Activated CD8-positive, alpha-beta memory T cell treated with anti-CD3 and anti-CD28 coated beads, Interleukin-2, amount 50 U/mL, for 4 hours (primary cell): ENCODE measurements at places on chromosomes 7 and 10.
A peak's percentile ranks its signal among the peaks of the same experiment; 100 is the strongest.

GRCh38 chr10:54800741-54801421, at the start of gene PCDH15:
Gene PCDH15, minus strand, starts transcription at chr10:54801231. Its CDS starts 136,969 bp downstream, at chr10:54664262.
- DNase-seq: no peak

GRCh38 chr10:105398202-105398601, 757.1 kb downstream of the SORCS3 start:
- no peak for DNase-seq

DNA sequence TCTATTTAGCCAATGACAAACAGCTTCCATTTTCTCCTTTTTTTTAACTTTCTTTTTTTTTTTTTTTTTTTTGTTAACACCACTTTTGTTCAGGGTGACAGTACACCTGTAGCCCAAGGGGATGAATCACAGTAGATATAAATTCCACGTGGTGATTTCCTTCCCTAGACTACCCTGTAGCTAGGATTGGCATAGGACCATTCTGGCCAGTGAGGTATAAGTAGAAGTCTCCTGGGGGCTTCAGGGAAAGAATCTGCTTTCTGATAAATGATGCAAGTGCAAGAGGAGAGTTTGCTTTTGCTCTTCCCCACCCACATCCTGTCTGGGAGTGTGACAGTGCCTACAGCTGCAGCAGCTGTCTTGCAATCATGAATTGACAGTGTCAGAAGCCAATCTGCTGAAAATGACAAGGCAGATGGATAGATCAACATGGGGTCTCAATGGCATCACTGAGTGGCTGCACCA, 63.2 kb upstream of the TOMM7 start:
- peak; percentile 18 for DNase-seq

DNA sequence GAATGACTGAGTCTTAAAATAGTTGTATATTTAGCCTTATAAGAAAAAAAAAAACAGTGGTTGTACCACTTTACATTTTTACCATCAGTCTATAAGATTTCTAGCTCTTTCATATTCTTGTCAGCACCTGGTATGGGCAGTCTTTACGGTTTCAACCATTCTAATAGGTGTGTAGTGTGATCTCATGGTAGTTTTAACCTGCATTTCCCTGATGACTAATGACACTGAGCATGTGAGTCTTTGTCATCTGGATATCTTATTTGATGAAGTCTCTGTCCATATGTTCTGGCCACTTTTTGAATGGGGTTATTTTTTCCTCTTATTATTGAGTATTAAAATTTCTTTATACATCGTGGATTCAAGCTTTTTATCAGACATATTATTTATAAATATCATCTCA, 365.3 kb upstream of the IGFBP3 start:
- no peak for DNase-seq

DNA sequence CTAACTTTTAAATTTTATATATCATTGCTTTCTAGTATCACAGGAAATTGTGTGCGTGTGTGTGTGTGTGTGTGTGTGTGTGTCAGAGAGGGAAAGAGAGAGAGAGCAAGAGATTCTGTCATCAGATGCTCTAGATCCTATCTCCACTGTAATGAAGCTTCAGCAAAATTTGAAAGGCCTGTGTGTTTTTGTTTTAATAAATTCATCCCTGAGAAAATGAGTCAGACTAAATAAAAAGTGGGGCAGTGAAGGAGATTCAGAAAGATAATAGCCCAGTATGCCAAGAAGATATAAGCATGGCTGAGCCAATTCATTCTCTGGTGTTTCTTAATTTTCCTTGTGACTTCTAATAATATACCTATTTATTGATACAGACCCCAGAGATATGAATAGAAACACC, 184.2 kb upstream of the TMEM196 start:
- DNase-seq: no peak

GRCh38 chr10:28833313-28833712, 156.0 kb downstream of the BAMBI start:
- DNase-seq: no peak

GRCh38 chr10:59388671-59388976, 26.3 kb upstream of the FAM13C start:
- no peak for DNase-seq

GRCh38 chr7:66682350-66683093, 53.8 kb downstream of the KCTD7 start:
- DNase-seq: no peak

GRCh38 chr10:27242473-27242950, 1.9 kb upstream of the ACBD5 start:
- no peak for DNase-seq

GRCh38 chr7:141430455-141431139, 120.6 kb upstream of the AGK start:
- DNase-seq: no peak

GRCh38 chr7:157650801-157651200, 314.0 kb downstream of the DNAJB6 start:
- DNase-seq: no peak

DNA sequence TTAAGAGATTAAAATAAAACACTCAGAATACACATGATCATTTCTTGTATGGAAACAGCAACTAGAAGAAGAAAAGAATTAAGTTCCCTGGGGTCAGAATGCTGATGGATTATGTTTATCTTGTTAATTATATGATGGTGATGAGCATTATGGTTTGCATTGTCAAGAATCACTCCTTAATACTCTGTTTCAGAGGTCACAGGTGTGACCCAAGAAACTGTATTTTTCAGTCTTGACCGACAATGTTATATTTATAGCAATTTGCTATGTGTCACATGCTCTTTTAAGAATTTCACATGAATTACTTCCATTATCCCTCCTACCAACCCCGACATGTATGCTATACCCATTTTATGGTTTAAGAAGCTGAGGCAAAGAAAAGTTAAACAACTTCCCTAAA, 2.7 kb upstream of the CHRM2 start:
- no peak for DNase-seq

- no peak for DNase-seq
Measured at GRCh38 chr7:2355705-2356008, 1.0 kb downstream of the EIF3B start.

- DNase-seq: no peak
Measured at GRCh38 chr7:134186801-134187200, 59.7 kb downstream of the LRGUK start.

- no peak for DNase-seq
Measured at GRCh38 chr10:129850790-129851189, 113.3 kb downstream of the EBF3 start.

DNA sequence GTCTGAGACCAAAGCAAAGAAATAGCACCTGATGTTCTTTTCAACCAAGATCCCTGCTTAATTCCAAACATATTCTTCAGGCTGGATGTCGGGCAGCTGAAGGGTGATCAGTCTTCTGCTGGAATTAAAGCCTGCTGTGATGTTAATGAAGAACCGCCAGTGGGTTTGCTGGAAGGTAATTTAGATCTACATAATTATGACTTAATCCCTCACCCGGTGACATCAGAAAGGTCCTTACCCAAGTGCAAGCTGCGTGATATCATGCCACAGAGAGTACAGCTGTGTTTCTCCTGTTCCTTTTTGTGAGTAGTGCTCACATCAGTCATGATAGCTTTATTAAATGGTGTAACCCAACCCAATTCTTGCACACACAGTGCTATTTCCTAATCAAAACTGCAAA, 29.1 kb upstream of the LRGUK start:
- DNase-seq: no peak

GRCh38 chr7:101233907-101234547, 3.6 kb downstream of the CLDN15 start:
- no peak for DNase-seq

DNA sequence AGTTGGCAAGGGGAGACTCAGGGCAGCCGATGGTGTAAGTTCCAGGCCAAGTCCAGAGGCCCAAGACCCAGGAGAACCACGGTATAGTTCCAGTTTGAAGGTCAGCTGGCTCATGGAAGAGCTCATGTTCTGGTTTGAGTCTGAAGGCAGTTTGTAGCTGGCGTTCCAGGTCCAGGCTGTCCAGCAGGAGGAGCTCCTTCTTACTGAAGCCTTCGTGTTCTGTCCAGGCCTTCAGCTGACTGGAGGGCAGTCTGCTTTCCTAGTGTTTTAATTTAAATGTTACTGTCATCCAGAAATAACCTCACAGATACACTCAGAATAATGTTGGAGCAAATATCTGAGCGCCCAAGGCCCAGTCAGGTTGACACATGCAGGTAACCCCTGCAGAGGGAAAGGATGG, 4.2 kb downstream of the SUN1 start:
- DNase-seq: no peak

GRCh38 chr10:5514226-5514850, 10.4 kb upstream of the CALML3 start:
- DNase-seq: no peak

- no peak for DNase-seq
Measured at GRCh38 chr10:130438861-130439260, 302.7 kb downstream of the GLRX3 start.

DNA sequence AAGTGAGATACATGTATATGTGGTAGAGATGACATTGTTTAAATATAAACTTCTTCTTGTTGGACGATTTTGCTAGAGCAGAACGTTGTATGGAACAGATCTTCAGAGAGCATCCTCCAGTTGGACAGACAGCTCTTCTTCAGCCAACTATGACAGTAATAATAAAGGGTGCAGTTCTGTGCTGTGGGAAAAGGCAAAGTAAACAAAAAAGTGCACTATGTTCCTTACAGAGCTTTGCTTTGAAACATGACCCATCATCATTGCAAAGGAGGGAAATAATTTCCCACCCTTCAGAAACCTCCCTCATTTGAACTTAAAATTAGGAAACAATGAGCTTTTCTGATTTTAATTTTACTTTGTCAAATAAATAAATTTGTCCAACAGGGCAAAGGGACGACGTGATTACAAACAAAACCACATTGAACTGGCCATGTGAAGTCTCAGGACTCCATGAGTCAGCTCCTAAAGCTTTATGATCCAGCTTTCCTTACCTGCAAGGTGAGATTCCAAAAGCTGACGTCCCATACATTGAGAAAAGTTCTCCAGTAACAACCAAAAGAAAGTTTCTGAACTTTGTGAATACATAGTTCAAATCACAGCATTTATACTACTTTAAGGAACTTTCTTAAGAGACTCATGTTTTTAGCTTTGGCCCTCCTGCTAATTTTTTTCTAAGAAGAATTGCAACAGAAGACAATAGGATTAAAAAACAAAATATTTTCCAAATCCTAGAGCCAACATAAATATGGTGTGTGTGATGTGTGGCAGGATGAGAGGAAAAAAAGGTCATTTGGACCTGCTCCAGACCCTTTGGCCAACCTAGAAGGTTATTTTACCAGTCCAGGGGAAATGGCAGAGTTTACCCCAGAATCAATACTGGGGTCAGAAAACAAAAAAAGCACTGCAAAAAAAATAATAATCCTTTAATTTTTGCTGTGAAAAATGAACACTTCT, 565.4 kb upstream of the NRP1 start:
- DNase-seq: no peak

DNA sequence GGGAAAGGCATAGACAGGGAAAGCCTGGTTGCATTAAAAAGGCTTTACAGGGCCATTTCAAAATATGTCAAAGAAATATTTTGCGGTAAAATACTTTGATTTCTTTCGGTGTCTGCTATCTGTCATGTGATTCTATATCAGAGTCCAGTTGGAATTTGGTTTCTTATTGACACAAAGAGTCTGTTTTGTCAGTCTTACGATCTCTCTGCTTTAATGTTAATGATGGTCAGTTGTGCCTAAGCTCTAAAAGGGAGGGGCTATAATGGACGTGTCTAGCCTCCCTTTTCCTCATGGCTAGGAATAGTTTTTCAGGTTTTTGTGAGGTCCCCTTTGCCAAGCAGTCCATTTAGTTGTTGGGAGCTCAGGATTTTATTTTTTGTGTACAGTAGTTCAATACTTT, 31.5 kb downstream of the ORC5 start:
- DNase-seq: no peak

DNA sequence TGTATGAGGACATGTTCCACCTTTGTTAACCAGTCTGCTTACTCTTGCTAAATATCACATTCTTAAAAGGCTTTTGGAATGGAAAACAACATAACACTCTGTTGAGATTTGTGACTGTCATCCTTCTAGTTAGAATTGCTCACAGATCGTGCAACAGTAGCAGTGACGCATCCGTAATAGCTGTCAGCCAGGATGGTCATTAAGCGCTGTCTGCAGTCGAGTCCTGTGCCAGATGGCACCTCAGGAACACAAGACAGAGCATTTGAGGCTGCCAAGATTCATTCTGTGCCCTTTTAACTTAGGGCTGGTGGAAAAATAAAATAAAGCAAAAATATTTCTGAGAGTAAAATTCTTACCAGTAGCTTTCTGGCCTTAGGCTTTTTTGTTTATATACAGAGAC, 348.6 kb downstream of the ANKRD7 start:
- DNase-seq: no peak

DNA sequence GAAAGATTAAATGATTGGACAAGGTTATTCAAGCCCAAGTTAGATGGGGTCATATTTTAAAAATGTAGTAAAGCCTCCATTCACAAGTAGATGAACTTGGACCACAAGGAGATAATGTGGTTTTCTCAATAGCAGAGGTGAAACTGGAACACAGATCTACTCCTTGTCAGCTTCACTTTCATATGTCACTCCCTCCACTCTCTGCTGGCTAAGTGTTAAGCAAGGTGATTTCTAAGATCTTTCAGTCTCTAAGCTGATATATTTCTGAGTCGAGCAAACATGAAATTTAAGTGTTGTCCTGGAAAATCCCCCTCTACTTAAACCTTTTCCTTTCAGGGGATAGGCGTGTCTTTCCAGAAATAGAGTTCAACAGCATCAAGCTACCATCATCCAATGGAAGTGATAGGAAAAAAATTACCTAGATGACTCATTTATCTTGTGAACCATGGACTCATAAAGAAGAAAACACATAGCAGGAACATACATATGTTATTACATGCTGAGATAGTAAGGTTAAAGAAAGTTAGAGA, 275.0 kb downstream of the PTEN start:
- DNase-seq: no peak

DNA sequence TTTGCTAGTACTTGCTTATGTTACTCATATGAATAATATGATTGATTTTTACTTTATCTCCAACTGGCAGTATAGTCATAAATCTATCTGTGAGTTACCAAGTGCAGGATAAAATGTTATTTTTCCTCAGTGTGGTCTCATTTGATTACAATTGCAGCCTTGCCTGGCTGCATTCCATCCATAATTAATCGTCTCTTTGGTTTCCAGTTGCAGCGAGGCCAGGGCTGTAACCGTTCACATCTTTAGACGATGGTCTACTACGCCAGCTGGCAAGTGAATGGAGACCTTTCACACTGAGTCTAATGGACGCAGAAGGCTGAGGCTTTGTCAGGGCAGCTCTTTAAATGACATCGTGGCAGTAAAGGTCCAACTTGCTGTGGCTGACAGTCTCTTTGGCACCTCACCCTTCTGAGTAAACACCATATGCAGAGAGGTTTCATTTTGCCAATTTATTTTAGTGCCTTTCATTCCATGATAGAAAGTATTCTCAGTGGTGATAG, 84.0 kb downstream of the ARL4A start:
- no peak for DNase-seq

- no peak for DNase-seq
Measured at GRCh38 chr7:33400214-33400538, 270.8 kb downstream of the BBS9 start.

GRCh38 chr10:93182049-93182327, 108.3 kb downstream of the CYP26A1 start:
- no peak for DNase-seq
